Left cardiac atrium (tissue), 4 donors: ENCODE measurements at places on chromosomes 5 and 9.
A peak's percentile ranks its signal among the peaks of the same experiment; 100 is the strongest.

- DNase-seq, result no peak
Measured at GRCh38 chr5:113317636-113318035, 117.2 kb downstream of the TSSK1B start.

DNA sequence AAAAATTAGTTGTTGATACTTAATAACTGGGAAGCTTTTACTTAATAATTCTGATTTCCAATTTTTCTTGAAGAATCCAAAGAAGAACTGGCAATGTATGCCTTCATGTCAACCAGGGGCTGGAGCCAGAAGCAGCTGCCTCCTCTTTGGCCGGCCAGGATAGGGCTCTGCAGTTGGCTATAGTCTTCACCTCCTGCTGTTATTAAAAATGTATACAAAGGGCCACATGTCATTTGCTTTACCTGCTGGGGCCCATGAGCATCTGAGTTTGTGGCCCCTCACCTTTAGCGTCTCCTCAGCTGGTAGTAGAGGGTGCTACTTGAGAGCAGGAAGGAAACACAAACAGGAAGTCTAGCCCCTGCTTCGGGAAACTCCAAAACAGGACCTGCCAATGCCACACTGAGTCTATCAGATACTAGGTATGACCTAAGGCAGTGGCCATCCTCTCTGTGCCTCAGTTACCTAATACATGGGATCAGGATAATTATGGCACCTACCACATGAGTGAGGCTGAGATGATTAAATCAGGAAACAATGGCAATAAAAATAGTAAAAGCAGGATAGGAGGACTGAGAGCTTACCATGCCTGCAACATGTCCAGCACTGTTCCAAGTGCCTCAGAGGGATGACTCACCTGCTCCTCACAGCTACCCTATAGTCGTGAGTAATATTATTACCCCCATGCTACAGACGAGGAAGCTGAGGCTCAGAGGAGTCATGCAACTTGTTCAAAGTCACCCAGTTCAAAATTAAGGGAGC, 21.3 kb downstream of the CCDC69 start:
- DNase-seq, result no peak

GRCh38 chr9:91193087-91193657, 168.5 kb downstream of the AUH start:
- peak; percentile 90 for DNase-seq

DNA sequence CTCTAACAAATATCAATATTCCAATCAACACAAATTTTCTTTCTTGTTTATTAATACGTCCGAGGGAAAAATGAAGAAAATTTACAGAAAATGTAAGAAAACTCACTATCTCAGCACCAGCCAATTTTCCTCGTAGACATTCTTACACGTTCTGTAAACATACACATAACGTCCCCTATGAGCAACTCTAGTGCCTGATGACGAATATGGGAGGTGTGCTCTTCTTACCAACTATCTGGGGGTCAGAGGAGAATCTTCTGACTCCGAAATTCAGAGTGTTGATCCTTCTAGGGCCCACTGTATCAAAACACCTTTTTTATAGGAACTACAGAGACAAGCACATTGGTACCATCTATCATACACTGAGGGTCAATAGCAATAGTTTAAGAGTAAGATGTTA, 198.7 kb downstream of the GAPVD1 start:
- DNase-seq, result no peak

DNA sequence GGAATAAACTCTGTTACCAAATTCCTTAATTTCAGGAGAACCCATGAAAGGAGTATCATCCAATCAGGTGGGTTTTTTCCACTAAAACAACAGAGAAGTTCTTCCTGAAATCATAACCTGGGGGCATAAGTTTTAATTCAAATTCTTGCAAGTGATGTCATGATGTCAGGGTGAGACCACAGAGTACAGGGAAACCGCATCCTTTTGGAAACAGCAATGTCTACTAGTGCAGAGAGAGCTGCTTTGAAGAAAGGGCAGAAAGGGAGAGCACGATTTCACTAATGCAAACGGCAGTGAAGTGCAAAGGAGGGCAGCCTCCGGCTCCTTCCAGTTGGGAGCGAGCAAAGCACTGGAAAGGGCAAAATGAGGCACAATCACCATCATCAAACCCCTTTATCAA, 20.6 kb upstream of the CMBL start:
- no peak for DNase-seq

- DNase-seq, result no peak
Measured at GRCh38 chr5:53423724-53424123, 56.7 kb upstream of the FST start.

- no peak for DNase-seq
Measured at GRCh38 chr5:78821536-78822021, 163.5 kb downstream of the ARSB start.

DNA sequence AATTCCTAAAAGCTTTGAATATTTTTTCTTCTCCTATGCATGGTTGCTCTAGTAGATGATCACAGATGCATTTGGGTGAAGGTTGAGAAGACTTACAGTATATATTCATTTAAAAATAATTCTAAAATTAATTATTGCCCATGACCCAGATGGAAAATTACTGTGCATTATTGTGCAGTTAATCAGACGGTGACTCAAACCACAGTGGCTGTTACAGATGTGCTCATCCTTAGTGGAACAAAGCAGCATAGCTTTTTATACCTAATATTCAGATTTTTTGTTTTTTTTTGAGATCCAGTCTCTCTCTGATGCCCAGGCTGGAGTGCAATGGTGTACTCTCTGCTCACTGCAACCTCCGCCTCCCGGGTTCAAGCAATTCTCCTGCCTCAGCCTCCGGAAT, 10.7 kb downstream of the OR2V1 start:
- DNase-seq, result no peak

- DNase-seq, result no peak
Measured at GRCh38 chr5:122419142-122419894, 107.3 kb downstream of the SNCAIP start.

DNA sequence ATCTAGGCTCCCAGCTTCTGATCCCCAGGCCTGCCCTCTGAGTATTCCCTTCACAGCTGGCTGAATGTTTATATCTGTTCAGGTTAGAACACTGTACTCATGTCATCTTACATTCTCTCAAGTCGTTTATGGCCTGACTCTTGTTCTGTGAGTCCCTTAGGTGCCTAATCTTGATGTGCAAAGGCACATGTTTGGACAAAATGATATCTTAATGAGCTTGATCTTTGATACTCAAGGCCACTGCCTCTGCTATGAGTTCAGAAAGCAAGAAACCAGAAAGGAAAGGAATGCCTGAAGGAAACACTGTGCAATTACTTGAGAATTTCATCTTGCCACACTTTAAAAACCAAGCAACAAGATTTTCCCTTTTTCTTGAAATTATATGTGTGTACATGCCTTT, 391.8 kb upstream of the ZNF608 start:
- DNase-seq, result no peak

GRCh38 chr5:163460562-163461171, at the start of gene HMMR:
HMMR (plus strand) TSS chr5:163460632; CDS start chr5:163460693, 61 bp downstream.
- no peak for DNase-seq

DNA sequence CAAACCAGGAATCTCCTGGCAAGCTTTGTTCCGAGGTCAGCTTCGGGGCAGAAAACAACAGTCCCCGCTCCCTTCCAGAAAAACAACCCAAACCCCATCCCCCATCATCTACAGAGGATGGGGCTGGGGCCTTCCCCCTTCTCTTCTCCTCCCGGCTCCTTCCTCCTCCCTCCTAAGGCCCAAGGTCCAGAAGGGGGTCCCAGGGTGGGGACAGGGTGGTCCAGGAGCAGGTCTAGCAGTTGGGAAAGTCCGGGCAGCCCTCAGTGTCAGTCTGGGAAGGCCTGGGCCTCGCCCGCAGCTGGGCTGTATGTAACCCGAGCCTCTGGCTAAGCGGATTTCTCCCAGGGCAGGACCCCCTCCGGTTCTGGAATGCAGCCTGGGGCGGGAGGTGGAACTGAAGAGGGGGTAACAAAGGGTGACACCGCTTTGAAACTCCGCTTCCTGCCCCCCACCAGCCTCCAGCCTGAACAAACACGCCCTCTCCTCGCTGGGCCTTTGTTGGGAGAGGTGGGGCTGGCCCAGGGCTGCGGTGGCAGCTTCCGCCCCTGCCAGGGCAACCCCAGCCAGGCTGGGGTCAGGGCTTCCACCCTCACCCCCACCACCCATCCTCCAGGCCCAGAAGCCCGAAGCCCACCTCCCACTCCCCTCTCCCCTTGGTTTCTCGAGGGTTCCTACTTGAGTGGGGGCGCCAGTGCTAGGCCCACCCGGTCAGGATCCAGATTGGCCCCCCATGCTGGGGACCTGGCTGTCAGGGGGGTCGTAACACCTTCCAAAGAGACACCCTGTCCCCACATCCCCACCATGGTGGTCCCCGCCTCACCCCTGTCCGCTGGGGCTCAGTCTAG, 63.5 kb downstream of the C9orf50 start:
- DNase-seq, result peak; percentile 18

DNA sequence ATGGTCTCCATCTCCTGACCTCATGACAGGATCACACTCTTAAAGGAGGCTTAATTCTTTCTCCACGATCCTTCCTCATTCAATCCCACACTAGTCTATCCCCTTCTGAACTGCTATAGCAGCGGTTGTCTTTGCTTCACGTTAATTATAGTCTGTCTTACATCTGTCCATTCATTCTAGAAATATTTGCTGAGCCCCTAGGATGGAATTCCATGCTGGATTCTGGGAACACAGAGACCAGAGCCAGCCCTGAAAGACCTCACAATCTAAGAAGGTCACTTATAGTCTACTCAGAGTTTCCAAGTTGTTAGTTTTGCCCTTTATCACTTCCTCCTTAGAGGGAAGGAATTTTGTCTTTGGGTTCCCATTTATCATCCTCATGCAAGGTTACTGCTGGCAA, 193.5 kb downstream of the GAS1 start:
- no peak for DNase-seq

DNA sequence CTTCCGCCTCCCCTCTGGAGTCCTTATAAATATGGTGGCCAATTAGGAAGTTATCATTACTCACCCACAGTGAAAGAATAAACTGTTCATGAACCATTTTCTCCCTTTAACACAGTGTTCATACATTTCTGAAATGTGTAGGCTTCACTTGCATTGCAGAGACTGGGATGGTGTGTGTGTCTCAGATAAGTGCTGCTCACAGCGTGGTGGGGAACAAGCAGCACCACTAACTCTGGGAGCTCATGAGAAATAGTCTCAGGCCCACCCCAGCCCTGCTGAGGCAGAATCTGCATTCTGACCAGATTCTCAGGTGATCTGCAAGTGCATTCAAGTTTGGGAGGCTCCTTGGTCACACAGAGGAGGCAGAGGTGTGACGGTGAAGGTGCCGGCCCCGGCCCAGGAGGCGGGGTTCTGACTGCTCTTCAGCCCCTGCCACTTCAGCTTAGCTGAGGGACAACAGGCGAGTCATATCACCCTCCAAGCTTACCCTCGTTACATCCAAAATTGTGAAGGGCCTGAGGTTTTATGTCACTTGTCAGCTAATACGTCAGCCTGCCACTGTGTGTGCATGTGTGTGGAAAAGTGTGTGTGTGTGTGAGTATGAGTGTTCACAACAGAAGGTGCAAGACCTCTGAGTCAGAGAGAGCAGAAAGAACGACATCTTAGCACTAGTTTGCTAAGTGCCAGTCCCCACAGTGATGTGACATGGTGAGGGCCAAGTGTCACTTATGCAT, 34.7 kb downstream of the DAP start:
- no peak for DNase-seq

- DNase-seq, result no peak
Measured at GRCh38 chr9:14403081-14403480, 89.1 kb upstream of the NFIB start.
